Activated T-cell treated with anti-CD3 and anti-CD28 coated beads for 24 hours (primary cell): ENCODE measurements at places on chromosomes 4 and X.

DNA sequence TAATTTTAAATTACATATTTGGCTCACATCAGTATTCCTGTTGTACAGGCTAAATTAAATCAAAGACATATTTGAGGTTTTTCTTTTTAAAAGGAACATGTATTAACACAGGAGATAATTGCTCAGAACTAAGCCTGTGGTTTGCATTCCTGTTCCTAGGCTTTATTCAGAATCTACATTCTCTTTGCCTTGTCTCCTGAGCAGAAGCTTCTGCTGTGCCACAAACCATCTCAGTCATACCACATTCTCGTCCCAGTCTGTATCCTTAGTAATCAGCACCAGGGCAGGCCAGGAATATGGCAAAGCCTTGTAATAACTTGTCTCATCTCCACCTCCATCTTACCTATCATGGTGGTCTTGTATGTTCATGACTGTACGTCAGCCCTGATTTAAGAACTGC is 162.8 kb downstream of the ARHGAP24 start:
- no peak for DNase-seq

DNA sequence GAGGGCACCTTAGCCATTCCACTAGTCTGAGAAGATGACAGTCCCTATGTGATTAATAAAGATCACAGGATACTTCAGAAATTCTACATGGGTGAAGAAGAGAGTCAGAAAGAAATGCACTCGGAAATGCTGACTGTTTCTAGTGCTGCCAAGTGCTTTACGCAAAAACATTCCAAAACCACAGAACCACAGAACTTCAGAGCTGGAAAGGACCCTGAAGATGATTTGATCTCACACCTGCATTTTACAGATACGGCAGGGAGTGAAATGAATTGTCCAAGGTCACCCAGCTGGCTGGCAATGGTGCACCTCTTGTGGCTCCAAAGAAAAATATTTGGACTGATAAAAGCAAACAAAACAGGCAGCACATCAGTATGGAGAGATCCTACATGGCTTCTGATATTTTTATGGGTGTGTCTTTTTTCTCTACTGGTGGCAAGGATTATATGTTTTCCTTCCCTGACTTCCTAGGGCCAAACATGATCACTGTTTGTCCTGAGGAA is 115.9 kb downstream of the MAML3 start:
- DNase-seq: no peak

GRCh38 chrX:20680998-20681397 is 414.3 kb upstream of the RPS6KA3 start:
- no peak for DNase-seq

DNA sequence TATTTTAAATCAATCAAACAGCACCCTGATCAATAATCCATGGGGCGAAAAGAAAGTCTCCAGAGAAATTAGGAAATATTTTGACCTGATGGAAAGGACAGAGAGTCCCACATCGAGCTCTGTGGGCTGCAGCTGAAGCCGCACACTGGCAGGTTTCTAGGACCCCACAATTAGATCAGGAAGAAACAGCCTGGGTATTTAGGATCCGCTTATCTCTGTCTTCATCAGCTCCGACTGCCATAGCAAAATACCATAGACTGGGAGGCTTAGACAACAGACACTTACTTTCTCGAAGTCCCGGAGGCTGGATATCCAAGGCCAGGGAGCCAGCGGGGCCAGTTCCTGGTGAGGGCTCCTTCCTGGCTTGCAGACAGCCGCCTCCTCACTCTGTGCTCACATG is 36.4 kb downstream of the CCNQ start:
- no peak for DNase-seq

GRCh38 chr4:123107444-123108252 is 185.3 kb upstream of the NUDT6 start:
- DNase-seq: no peak

- no peak for DNase-seq
Measured at GRCh38 chr4:81346719-81347118, 125.0 kb downstream of the RASGEF1B start.

- no peak for DNase-seq
Measured at GRCh38 chr4:2047031-2047660, 12.0 kb upstream of the NAT8L start.

GRCh38 chr4:127967141-127967775 is 2.1 kb downstream of the ABHD18 start:
- no peak for DNase-seq

DNA sequence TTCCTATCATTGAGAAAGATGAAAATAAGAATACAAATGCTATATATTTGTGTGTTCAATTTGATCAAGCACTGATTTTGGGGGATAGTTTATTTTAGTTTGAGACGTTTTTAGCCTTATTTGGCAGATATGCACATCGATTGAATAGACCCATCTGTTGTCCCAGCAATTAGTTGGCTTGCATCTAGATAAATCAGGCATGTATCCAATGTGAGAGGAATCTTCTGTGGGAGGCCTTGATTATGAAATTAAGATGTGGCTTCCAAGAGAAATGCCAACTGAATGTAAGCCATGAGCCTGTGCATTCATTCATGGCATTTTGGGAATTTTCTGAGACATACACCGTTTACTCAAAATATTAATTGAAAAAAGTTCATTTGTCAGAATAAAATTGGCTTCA is 623.1 kb downstream of the TECRL start:
- no peak for DNase-seq

DNA sequence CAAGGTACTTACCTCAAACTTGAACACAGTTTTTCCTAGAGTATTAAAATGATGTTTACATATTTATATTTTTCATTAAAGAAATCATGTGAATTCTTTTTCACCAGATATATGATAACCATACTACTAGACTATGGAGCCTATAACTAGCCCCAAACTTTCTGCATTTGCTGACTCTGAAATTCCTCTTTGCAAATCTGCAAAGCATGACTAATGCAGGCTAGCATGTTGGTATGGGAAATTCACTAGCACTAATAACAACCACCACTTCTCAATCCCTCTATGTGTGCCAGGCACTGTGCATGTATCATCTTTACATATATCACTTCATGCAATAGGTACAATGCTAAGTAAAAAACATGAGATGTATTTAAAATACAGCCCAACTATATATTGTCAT is 51.1 kb downstream of the SLC10A7 start:
- no peak for DNase-seq

- DNase-seq: no peak
Measured at GRCh38 chr4:29711226-29711625, 1008.9 kb upstream of the PCDH7 start.

DNA sequence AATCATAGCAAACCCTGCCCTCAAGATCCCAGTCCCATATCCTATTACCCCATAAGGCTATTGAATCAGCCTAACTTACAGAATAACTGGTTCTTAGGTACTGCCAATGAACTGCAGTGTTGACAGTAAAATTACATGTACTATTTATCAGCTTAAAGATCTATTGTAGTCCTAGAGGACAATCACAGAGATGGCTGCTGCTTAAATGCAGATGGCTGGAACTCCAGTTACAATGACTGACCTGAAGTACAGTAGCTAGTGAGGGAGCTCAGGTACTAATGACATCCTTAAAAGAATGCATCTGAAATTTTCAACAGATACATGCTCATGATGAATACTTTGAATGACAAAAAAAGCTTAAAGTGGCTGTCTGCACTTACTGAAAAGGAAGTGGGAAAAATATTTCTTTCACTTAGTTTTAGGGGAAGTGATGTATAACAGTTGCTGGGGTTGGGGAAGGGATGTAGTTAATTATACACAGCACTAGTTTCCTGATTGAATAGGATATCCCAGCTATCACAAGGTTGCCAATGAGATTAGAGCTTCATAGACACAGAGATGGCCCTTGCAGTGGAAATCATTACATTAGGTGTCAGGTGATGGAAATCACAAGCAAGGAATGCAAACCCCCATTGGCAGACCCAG is 42.0 kb downstream of the USP26 start:
- DNase-seq: no peak

DNA sequence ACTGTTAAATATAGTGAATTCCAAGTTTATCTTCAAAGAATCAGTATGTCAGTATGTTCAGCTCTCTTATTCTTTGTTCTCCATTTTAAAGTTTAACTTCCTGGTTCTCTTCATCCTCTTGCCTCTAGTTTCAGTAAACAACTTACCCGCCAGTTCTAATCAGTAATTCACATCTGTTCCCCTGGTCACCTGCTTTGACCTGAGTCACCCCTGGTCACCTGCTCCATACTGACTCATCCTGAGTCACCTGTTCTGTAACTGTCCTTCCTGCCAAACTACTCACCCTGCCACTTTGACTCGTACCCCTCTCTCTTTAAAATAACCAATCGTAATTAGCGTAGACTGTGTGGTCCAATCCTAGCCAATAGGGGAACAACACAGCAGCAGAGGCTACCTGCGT is 992.7 kb upstream of the HS3ST1 start:
- no peak for DNase-seq

- DNase-seq: no peak
Measured at GRCh38 chr4:8854931-8855330, 16.7 kb downstream of the HMX1 start.

GRCh38 chrX:71911731-71912050 is 1.0 kb downstream of the NHSL2 start:
- DNase-seq: no peak

DNA sequence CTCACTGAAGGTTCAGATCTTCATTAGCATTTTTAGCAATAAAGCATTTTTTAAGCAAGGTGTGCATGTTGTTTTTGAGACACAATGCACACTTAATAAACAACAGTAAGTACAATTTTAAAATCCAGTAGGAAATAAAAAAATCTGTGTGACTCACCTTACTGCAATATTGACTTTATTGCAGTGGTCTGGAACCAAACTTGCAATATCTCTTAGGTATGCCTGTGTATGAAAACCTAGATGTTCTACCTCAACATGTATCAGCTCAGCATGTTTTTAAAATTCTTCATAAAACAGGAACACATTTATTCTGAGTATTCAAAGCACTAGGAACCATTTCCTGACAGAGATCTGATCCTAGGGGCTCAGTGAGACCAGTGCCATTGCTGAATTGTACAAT is 26.7 kb downstream of the NR0B1 start:
- no peak for DNase-seq

- DNase-seq: no peak
Measured at GRCh38 chrX:19566359-19567222, 51.3 kb upstream of the MAP3K15 start.

DNA sequence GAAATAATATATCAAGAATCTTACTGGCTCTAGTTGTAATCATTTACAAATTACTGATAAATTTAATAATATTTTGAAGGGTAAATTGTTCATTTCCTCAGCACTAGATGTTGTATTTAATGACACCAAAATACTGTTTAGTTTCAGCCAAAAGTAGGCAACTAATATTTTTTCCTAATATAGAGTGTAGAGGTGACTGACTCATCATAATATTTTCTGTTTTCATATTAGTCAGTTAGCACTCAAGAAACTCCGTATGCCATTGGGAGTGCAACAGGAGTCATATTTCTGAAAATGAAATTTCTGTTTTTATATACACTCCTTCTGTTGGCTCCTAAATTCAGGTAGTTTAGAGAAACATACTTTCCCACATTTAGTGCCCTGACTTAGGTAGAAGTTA is 36.6 kb upstream of the PTPN13 start:
- DNase-seq: no peak

DNA sequence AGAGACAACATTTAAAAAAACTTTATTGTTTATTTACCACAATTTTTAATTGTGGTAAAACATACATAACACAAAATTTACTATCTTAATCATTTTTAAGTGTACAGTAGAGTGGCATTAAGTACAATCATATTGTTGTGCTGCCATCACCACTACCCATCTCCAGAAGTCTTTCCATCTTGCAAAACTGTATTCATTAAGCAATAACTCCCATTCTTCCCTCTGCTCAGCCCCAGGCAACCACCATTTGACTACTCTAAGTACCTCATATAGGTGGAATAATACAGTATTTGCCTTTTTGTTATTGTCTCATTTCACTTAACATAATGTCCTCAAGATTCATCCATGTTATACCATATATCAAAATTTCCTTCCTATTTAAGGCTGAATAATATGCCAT is 12.8 kb upstream of the FAM47E start:
- DNase-seq: no peak

- DNase-seq: no peak
Measured at GRCh38 chrX:1165535-1166196, 46.8 kb downstream of the CRLF2 start.
